Progenitor cell of endocrine pancreas (in vitro differentiated cells): ENCODE measurements at places on chromosomes 6 and 20. TPM values are rescaled to one million over a fixed set of nuclear protein-coding genes. Genes with fewer than 3 reads are reported as not detected.

- no peak overlapping the region for H3K27ac ChIP-seq
- H3K27me3 ChIP-seq: no peaks in the 10 kb centered on the region
- H3K4me1 ChIP-seq: peaks cover 18% of the 10 kb centered on the region
These were observed 17.1 kb downstream of the OR2B2 start for GRCh38 chr6:27894839-27895762.

DNA sequence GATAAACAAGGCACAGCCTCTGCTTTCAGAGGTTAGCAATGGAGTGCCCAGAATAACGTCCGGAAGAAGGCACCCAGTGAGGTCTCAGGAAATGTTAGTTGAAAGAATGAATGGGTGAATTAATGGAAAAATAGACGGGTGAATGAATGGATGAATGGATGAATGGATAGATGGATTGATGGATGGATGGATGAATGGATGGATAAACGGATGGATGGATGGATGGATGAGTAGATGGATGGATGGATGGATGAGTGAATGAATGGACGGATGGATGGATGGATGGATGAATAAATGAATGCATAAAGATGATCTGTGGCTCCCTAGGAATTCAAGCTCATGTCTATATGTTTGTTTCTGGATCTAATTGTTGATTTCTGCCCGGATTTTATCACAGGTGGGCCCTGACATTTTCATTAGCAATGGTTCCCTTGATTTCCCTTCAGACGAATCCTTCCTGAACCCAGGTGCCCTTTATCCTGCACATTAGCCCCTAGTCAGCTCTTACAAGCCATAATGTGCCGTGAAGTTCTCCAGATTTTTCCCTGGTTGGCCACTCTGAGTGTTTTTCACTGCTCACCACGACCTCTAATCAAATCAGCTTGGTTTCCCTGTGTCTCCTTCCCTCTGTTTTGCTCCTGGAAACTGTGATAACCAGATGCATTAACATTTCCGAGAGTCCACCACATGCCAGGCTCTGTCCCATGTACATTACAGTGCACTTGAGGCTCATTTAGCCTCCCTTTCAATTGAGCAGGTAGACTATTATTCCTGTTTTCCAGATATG lies 22.2 kb downstream of the TSHZ2 start:
- no peaks in the 10 kb centered on the region for H3K27me3 ChIP-seq
- no peak overlapping the region for H3K4me3 ChIP-seq
- H3K36me3 ChIP-seq: peaks cover 2% of the 10 kb centered on the region
- no peak for DNase-seq
- H3K27ac ChIP-seq: no peak overlapping the region

GRCh38 chr6:10521104-10521808 lies at the start of gene GCNT2:
Gene GCNT2 (plus strand): TSS chr6:10521351. CDS start chr6:10528912, 7,561 bp downstream.
- H3K4me1 ChIP-seq: peaks cover 31% of the 10 kb centered on the region
- peaks cover 13% of the 10 kb centered on the region for H3K27me3 ChIP-seq
- peak within 1 kb of the TSS; percentile 94 for H3K27ac ChIP-seq
- H3K36me3 ChIP-seq: no peaks in the 10 kb centered on the region
- H3K4me3 ChIP-seq: peak within 1 kb of the TSS; percentile 53
- DNase-seq: no peak

- no peak overlapping the region for H3K4me3 ChIP-seq
- H3K4me1 ChIP-seq: peaks cover 11% of the 10 kb centered on the region
These were observed 798.5 kb upstream of the EPHA7 start for GRCh38 chr6:94217836-94218235.

- H3K4me3 ChIP-seq: no peak overlapping the region
- peaks cover 5% of the 10 kb centered on the region for H3K4me1 ChIP-seq
- no peak overlapping the region for H3K27ac ChIP-seq
- H3K36me3 ChIP-seq: peaks cover 16% of the 10 kb centered on the region
- no peak for DNase-seq
- H3K27me3 ChIP-seq: peaks cover 2% of the 10 kb centered on the region
These were observed 4.2 kb downstream of the RNASET2 start for GRCh38 chr6:166952121-166952520.

Gene VSX1
- not detected in 2 replicates for total RNA-seq

Gene PLEKHG1
- total RNA-seq: 38.8 and 42.2 TPM in 2 replicates

Gene HS3ST5
- total RNA-seq: 0.31 and 0.95 TPM in 2 replicates

DNA sequence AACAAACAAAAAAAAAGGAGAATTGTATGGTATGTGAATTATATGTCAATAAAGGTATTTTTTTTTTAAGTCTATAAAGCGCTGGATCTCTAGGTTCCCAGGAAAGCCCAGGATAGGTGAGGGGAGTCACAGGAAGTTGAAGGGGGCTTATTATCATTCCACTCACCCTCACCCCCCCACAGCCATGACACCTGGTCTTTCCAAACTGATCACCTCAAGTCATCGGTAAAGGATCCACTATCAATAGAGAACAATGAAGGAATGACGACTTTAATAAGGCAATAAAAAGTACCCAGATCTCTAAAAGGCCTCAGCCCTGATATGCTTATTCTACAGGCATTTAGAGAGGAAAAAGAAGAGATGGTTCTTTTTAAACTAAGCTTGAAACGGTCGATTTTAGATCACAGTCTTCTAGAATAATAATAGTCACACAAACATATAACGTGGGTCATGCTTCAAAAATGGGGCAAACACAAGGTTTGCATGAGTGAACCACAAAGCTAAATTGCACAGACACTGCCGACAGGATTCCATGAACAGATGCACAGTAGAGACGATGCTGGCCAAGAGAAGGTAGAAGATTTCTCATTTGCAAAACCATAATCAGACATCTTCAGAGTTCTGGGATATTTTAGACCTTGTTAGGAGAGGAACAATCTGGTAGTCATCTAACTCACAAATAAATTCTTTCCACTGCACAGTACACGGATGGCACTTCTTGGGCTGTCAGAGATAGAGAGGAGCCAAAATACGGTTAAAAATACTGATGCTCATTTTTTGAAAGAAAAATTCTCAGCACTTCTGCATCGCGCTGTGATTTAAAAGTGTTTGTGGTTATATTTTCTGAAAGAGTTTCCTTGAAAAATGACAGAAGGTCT lies 21.0 kb downstream of the ZMYND8 start:
- peak overlapping the region; percentile 85 for H3K27ac ChIP-seq
- H3K27me3 ChIP-seq: no peaks in the 10 kb centered on the region
- peaks cover 31% of the 10 kb centered on the region for H3K36me3 ChIP-seq
- H3K4me1 ChIP-seq: peaks cover 30% of the 10 kb centered on the region

Gene BHLHE23
- total RNA-seq: not detected in 2 replicates

Gene RAET1E
- not detected in 2 replicates for total RNA-seq

- H3K27ac ChIP-seq: no peak overlapping the region
- H3K27me3 ChIP-seq: no peaks in the 10 kb centered on the region
- no peak overlapping the region for H3K4me3 ChIP-seq
- DNase-seq: no peak
- H3K36me3 ChIP-seq: no peaks in the 10 kb centered on the region
These were observed 196.3 kb downstream of the KHDC1L start for GRCh38 chr6:73028893-73029450.

DNA sequence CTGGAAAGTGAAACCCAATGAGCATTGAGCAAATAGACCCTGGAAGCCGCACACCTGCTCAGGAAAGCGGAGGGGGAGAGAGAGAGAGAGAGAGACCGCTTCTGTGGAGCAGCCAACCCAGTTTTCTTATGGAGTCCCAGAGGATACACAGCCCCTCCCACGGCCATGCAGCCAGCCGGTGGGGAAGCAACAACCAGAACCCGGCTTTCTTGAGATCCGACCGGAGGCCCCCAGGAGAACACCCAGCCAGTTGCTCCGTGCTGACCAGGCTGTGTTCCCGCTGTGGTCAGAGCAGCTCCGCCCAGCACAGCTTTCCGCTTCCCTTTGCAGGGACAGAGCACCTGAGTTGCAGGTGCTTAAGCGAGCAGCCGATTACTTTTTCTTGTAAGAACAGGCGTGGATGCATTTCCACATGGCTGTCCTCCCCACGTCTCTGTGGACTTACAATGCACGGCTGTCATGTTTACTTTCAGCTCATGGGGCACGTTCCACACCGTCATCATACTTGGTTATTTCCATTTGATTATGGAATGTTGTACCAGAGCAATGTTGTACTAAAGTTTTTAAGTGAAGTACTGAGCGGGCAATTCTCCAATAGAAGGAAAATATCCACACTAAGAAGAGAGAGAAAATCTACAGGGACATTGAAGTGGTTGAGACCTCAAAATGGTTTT lies 381.9 kb downstream of the THBS2 start:
- peaks cover 22% of the 10 kb centered on the region for H3K27me3 ChIP-seq
- peaks cover 5% of the 10 kb centered on the region for H3K4me1 ChIP-seq
- H3K36me3 ChIP-seq: no peaks in the 10 kb centered on the region
- peak overlapping the region; percentile 71 for H3K27ac ChIP-seq
- no peak overlapping the region for H3K4me3 ChIP-seq

Gene HLA-DPA1
- 0.89 and 1.8 TPM in 2 replicates for total RNA-seq

DNA sequence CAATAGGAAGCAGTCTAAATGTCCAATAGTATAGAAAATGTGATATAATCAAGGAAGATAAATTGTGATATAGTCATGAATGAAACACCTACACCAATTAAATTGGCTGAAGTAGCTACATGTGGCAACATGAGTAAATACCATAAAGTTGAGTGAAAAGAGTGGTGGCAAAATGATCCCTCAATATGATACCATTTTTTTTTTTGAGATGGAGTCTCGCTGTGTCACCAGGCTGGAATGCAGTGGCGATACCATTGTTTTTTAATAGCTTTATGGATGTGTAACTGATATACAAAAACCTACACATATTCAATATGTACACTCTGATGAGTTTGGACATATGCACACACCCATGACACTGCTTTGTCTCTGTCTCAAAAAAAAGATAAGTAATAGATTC lies 20.9 kb upstream of the ILRUN start:
- peaks cover 13% of the 10 kb centered on the region for H3K4me1 ChIP-seq
- DNase-seq: no peak
- no peaks in the 10 kb centered on the region for H3K27me3 ChIP-seq
- H3K27ac ChIP-seq: no peak overlapping the region

GRCh38 chr20:52539891-52540290 lies 348.3 kb upstream of the ZFP64 start:
- peaks cover 5% of the 10 kb centered on the region for H3K27me3 ChIP-seq
- no peak overlapping the region for H3K4me3 ChIP-seq
- no peak for DNase-seq
- no peaks in the 10 kb centered on the region for H3K4me1 ChIP-seq
- no peaks in the 10 kb centered on the region for H3K36me3 ChIP-seq
